ENCODE measurements at places on chromosomes 11 and 22.
A peak's percentile ranks its signal among the peaks of the same experiment; 100 is the strongest.

- DNase-seq: no peak
Measured at GRCh38 chr22:26853495-26853894, 196.1 kb downstream of the MIAT start.

- DNase-seq: no peak
Measured at GRCh38 chr11:126841999-126842398, 158.6 kb downstream of the KIRREL3 start.

DNA sequence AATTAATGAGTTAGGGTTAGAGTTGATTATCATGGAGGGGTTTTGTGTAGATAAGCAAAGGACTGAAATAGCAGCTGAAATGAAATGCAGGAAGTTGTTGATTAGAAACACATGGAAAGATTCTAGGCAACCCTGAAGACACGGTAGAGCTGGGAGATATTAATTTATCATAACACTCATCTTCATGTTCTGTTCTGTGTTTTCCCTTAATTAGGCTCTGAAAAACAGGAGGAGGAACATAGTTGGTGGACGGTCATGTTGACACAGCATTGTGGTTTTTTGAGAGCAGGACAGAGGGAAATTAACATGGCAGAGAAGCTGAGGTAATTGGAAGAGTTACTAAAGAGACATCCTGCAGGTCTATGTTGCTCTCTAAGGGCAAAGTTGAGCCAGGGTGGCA, 138.8 kb upstream of the UBASH3B start:
- DNase-seq: no peak

DNA sequence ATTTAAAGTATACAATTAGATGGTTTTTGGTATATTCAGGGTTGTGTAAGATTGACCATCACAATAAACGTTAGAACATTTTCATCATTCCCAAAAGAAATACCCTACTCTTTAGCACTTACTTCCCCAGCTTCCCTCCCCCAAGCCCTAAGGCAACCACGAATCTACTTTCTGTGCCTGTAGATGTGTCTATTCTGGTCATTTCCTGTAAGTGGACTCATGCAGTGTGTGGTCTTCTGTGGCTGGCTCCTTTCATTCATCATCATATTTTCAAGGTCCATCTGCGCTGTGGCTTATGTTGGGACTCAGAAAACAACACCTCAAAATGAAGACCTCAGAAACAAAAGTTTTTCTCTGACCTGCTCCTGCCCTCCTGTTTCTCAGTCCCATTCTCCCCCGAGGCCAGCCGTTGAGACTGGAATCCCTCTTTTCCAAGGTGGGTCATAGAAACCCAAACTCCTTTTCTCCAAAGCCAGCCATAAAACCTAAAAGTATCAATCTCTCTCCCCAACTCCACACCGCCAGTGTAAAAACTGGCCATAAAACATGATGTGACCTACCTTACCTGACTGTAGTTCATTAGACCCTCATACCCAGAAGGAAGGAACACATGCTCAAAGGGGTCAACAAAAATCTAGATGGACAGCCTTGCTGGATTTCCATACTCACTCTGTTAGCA, 12.9 kb upstream of the TMPRSS13 start:
- DNase-seq: peak; percentile 19

- DNase-seq: no peak
Measured at GRCh38 chr11:121829159-121829643, 286.8 kb downstream of the BLID start.

DNA sequence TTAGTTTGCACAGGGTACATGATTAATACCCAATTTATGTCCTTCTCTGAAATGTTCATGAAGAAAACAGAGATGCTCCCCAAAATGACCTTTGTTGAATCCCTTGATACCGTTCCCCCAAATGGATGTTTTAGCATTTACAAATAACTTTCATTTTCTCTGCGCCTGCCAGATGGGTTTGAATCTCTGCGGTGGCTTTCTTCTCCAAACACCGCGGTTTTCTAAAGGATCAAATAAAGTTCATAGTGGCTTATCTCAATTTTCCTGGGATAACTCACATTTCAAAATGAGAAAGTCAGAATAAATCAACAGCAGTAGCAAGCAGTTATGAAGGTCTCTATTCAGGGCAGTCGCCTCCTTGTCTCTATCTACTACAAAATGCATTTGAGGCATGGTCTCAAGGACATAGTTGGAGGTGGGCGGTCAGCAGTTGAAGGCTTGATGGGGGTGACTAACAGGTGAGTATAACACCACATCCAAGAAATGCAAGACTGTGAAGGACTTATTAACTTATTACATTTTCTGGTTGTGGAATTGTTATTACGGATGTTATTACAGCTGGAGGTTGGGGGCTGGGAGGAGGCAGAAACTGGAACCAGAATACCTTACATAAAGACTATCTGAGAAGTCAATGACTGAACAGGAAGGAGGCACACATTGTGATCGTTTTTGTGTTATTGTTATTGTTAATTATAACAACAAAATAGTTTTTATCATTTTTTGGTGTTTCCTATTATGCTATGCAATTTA, 1513.3 kb downstream of the FAM181B start:
- no peak for DNase-seq
